ENCODE measurements at places on chromosomes 13 and 19.

- DNase-seq, result no peak
Observed at GRCh38 chr19:44712864-44713515, 14.0 kb downstream of the CEACAM16 start.

DNA sequence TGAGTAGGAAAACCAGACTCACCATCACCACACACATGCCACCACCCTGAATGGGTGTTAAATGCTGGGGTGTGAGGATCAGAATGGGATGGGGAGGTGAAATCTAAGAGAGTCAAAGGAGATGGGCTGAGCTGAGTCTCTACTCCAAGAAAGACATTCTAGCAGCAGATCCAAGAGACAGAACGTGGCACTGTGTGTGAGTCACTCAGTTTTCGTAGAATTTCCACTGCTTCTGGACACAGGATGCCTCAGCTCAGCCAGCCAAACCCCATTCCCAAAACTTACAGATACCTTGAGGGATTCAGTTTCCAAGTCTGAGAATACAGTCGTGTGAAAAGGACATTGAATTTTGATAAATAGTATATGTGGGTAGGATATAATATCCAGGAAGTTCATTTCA is 7.3 kb upstream of the CYP2A7 start:
- no peak for DNase-seq

- DNase-seq, result peak; percentile 78
Observed at GRCh38 chr13:66501181-66501580, 729.0 kb downstream of the PCDH9 start.

DNA sequence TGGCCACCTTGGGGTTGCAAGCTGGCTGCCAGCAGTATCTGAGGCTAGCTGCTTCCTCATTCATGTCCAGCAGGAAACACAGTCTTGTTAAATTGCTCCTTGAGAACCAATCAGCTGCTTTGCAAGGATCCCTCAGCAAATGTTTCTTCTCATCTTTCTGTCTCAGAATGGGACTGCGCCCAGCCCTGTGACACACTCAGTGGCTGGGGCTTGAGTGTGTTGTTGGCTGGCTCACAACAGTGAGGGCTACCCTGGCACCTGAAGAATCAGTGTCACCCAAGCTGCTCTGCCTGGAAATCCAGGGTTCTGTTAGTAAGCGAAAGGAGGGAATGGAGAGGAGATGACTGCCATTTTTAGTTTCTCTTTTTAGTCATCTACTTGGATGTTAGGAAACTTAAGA is 317.2 kb downstream of the DCT start:
- DNase-seq, result no peak

DNA sequence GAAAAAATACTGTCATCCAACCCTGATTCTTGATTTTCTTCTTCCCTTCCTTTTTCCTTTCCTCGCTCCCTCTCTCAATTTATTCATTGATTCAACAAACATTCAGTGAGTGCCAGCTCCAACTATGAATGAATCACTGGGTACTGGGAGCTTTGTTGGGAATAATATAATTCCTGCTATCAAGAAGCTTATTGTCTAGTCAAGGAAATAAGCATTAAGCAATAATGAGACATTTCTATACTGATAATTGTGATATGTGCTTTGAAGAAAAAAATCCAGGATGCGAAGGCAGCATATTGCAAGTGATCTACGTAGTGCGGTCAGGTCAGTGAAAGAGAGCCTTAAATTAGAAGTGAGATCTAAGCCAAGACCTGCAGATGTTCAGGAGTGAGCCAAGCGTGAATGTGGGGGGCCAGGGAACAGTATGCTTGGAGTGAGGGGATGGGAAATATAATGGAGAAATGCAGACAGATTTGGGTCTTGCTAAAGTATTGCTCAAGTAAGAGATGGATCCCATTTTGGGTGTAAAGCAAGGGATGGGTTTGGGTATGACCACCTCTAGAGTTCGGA is 253.5 kb downstream of the LHFPL6 start:
- DNase-seq, result no peak

DNA sequence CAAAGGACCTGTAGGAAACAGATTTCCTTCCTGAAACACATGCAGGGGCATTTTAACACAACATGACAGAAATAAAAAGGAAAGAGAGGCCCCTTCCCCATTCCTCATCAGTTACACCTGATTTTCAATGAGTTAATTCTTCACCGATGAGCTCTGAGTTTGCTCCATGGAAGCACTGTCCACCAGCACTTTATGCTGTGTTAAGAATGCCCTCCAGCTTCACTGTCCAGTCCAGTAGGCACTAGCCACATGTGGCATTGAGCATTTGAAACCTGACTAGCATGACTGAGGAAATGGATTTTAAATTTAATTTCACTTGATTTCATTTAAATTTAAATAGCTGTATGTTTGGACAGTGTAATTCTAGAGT is 217.2 kb upstream of the SLC10A2 start:
- DNase-seq, result no peak

GRCh38 chr13:33328701-33329100 is 43.1 kb upstream of the STARD13 start:
- DNase-seq, result no peak
